ENCODE measurements at places on chromosomes 5 and 9.

DNA sequence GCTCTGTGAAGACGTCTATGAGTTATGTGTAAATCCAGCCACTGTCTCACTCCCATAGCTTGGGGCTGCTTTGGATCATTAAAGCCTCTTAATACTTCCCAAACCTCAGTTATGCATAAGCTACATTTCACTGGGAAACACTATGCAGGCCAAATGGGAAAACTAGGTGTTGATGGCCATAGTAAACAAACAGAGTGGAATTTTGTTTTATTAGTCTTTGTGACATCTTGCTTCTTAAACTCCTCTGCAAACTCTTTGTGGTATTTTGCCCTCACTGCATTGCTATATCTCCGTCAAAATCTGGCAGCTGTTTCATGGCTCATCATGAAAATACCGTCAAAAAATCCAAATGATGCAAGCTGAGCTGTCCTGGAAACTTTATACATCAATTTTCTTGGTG is 167.2 kb upstream of the HMHB1 start:
- DNase-seq, result no peak

- DNase-seq, result no peak
Measured at GRCh38 chr5:38483805-38484398, 72.5 kb downstream of the LIFR start.

GRCh38 chr9:135365013-135365768 is 114.4 kb upstream of the PPP1R26 start:
- no peak for DNase-seq

- DNase-seq, result no peak
Measured at GRCh38 chr5:1673042-1673677, 126.5 kb downstream of the MRPL36 start.

GRCh38 chr9:35490155-35490909 is 421 bp downstream of the RUSC2 start:
- no peak for DNase-seq

GRCh38 chr5:24555229-24555628 is 89.5 kb downstream of the CDH10 start:
- DNase-seq, result no peak

DNA sequence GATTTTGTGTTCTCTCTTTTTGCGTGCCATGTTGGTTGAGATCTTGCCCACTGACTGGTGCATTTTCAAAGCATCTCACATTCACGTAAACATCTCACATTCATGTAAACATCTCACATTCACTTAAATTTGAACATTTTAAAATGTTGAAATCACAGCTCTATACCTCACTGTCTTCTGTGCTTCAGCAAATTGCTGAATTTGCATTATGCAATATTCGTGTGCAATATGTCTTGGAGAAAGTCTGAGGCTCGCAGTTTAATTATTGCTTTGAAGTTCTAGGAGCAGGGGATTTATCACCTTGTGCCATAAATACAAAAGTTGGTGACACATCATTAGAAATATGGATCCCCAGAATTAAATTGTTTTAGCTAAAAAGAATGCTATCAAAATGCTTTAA is 42.6 kb downstream of the TNFSF15 start:
- no peak for DNase-seq

Data from stimulated activated CD4-positive, alpha-beta T cell treated with anti-CD3 and anti-CD28 coated beads, TNF-alpha, amount 100 ng/mL, for 48 hours (primary cell).